ENCODE measurements at places on chromosomes 13 and 19. TPM values are rescaled to one million over a fixed set of nuclear protein-coding genes. Genes with fewer than 3 reads are reported as not detected.

Gene PTPRS
- total RNA-seq, result 11.6 TPM

Gene ZNF534
- total RNA-seq, result not detected

Gene FXYD1
- not detected for total RNA-seq

Gene ATP8A2
- total RNA-seq, result 3.8 TPM

Gene LAIR1
- total RNA-seq, result 71.1 TPM

Gene ZNF415
- 5.3 TPM for total RNA-seq

Gene IFNL2
- total RNA-seq, result not detected

Data from naive thymus-derived CD8-positive, alpha-beta T cell (primary cell).